Activated CD4-positive, alpha-beta T cell treated with anti-CD3 and anti-CD28 coated beads, Interleukin-2, Interleukin-4, amounts not matched to agents 100 ng/mL and 50 ng/mL, durations not matched to agents 16 hours and 8 hours (primary cell): ENCODE measurements at places on chromosomes 7 and 10.

DNA sequence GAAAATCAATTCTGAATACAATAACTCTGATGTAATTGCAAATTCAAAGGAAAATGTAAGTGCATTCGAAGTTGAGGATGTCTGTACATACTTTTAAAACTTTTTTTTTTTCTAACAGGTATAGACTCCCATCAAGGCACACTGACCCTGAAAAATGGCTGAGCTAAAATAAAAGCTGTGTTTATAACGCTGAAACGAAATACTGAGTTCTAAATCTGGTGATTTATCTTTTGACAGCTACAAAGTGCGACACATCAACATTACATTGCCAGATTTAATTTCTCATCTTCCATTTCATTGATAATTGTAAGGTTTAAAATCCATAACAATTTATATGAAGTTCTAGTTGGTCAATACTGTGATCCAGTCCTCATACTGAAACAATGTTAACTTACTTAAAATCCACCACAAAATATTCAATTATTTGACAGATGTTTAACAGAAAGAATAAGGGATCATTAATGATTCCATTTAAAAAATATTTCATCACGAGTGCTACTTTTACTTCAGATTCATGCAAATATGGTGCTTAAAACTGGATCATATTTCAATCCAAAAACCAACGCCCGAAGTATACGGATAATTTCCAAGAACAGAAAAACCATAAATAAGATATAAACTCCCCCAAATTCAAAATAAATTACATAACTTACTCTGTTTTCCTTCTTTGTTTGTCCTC is 1.4 kb downstream of the RAB11FIP2 start:
- no peak for DNase-seq

DNA sequence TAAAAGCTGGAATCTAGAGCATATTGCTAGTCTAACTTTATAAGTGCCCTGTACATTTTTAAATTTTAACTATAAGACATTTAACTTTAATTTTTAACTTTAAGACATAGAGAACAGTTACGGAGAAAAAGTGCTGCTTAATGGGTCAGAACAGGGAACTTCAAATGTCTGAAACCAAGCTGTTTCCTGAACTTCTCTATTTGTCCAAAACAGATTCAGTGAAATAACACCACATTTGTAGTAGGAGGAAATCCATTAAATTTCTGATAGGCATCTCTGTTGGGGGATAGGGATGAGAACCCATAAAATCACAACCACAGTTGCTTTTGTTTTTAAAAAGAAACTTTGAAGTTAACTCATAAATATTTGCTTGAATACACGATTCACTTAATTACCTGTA is 170.8 kb upstream of the ANK3 start:
- no peak for DNase-seq

GRCh38 chr7:73622527-73622908 is 1.8 kb downstream of the MLXIPL start:
- no peak for DNase-seq

DNA sequence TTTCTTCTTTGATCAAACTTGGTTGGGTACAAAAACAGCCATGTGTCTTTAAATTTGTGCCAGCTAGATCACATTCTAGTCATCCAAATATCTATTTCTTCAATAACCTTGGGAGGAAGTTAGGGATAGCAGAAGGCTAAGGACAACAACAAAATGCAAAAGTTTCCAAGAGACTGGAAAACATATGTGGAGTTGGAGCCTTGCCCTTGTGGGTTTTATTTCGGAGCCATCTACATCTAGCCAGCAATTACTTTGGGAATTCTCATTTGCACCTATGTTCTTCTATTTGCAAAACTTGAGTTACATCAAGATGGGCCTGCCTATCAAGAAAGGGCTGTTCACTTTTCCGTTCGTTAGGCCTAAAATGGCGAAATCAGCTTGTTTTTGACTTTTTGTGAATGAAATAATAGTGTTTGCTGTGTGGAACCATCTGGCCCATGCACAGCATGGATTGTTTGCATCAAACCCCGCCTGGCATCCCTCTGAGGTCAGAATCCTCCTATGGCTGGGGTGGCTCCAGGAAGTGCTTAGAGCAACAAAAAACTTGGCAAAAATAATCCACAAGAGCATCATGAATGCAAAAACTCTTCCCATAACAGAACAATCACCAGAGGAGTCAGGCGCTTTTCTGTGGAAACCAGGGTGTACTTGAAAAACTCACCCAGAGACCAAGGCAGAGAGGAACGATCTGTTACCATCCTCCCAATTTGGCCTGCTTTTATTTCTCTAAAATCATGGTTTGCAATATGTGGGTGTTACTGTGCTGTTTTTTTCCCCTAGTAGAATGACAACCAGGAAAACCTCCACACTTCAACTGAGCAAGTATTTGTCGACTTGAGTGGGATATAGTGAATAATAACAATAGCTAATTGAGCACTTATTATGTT is 36.2 kb upstream of the XPNPEP1 start:
- no peak for DNase-seq

DNA sequence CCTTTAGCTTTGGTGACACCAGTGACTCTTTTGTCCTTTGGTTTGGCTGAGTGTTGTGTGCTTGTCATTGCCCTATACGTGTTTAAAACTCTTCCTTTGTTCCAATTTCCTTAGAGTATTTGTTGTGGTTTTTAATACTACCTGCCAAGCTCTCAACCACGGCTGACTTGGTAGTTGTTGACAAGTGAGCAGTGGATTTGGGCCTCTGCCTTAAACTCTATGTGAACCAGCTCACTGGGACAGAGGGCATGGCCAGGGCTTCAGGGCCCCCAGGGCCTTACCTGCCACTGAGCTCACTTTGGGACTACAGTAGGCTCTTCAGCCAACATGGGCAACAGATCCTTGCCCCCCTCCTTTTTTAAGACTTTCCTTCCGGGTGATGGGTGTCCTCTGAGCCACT is 9.6 kb upstream of the DMBT1 start:
- DNase-seq = no peak

DNA sequence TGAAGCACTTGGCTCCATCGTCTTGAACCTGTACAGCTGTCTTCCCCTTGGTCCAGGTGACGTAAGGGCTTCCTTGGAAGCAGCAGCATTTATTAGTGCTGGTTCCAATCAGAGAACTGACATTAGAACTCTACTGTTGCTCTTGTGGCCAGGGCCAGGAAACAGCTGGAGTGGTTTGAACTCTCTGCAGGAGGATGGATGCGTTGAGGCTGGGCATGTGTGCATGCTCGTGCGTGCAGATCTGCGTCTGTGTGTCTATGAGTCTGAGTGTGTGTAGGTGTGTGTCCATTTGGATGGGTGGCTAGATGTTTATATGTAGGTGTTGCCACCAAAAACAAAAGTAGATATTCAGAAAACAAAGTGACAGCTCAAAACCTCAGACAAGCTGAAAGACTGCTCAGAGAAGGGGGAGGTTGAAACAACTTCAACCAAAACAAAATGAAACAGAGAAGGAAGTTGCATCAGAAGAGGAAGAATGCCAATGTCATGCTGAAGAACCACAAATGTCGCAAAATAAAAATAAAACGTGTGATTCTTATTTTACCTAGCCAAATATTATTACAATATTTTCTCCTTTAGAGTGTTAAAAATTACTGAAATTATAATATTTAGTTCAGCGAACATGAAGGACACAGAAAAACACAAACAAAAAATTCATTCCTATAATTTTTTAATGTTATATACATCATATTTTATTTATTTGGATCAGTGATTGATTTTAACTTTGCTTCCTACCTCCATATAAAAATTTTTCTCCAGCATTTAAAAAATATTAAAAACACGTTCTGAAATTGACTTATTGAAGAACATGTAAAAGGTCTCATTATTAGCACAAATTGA is 96.1 kb upstream of the MKLN1 start:
- peak; percentile 81 for DNase-seq

DNA sequence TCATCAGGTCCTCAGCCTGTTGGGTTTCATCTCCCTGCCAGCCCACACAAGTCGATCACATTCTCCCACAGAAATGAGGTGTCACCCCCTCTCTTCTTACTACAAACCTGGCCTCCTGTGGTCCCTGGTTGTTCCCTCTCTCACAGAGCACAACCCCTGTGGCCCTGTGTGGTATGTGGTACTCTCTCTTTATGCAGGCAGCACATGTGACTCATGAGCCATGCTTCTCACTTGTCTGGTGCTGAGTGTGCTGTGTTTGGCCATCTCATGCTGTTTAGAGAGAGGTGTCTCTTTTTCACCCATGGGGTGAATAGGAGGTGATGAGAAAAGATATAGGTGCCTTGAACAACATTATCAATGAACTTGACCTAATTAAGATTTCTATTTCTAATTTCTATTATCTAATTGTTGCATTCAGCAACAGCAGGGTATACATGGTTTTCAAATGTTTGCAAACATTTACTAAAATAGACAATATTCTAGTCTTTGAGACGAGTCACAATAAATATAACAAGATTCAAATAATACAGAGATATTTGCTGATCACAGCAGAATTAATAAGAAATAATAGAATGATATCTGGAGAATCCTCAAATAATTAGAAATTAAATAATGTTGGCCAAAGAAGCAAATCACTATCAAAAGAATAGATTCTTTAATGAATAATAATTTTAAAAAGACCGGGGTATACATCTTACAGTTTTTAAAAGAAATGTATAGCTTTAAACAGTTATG is 633.8 kb upstream of the IGFBP3 start:
- no peak for DNase-seq

DNA sequence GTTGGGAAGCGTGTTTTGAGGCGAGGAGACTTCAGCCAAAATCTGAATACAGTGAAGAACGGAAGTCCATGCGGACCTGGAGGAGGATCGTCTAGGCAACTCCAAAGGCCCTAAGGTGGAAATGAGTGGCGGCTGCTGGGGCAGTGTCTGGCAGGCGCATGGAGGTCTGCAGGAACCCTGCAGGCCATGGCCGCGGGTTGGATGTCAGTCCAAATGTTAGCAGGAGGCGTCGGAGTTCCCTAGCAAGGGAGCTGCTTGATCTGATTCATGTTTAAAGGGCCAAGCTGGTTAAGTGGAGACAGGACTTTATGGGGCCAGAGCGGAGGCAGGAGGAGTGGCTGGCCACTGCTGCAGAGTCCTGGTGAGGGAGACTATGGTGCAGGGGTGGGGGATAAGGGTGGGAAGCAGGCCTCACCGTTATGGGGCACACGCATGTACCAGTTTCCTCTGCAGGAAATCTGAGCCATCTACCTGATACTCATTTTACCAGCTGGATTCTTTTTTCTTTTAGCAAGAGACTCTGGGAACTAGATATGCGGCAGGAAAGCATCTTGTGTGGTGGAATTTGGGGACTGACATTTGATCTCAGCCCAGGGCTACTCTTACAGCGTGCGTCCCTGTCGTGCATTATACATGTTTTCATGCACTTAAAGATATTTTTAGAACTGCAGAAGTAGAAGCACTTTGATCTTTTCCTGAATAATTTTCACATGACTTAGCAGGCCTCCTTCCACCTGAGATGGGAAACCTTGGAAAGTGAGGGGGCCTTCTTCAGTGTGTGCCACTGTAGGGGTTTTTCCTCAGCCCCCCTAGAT is 6.6 kb upstream of the REPIN1 start:
- DNase-seq = no peak

GRCh38 chr10:110798340-110798739 is 73.4 kb upstream of the PDCD4 start:
- no peak for DNase-seq

- DNase-seq = no peak
Measured at GRCh38 chr10:99685597-99685967, 26.3 kb downstream of the ENTPD7 start.

- DNase-seq = no peak
Measured at GRCh38 chr10:71028066-71028465, 139.7 kb upstream of the PCBD1 start.

DNA sequence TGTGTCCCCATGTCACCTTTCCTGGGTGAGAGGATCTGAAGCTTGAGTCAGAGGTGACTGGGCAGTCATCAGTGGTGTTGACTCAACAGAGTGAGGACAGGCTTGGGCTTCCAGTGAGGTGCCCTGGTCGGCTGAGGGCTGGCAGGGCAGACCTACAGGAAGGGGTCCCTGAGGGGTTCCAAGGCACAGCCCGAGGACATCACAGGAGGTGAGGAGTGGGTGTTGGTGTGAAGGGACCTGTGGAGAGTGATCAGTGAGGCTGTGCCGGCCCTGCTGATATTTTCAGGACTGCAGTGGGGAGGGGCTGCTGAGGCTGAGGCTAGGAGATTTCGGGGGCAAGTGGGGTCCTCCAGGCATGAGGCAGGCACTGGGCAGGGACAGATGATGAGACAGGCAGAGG is 545.5 kb downstream of the TCERG1L start:
- no peak for DNase-seq

DNA sequence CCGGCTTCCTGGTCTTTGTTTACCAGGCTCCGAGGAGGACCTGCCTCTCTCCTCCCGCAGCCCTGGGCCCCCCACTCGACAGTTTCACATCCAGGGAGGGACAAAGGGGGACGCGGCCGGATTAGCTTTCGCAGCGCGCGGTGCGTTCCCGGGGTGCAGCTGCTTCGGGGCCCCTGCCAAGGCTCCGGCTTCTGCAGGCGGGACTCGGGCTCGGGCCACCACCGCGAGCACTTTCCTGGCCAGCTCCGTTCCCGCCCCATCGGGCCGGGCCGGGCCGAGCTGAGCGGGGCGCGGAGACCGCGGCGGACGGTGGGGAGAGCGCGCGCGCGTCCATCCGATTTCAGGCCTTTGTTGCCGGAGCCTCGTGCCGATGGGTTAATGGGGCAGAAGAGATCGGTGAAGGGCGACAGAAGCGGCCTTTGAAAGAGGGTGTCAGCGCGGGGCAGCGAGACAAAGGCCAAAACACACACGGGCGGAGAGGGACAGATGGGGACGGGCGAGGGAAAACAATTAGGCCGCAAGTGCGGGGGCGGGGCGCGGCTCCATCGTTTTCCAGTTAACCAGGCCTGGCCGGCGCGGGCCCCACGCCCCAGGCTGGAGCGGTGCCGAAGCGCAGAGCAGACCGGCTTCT is 8.5 kb upstream of the UNCX start:
- DNase-seq = no peak

- no peak for DNase-seq
Measured at GRCh38 chr10:132592790-132593383, 55.3 kb downstream of the INPP5A start.

DNA sequence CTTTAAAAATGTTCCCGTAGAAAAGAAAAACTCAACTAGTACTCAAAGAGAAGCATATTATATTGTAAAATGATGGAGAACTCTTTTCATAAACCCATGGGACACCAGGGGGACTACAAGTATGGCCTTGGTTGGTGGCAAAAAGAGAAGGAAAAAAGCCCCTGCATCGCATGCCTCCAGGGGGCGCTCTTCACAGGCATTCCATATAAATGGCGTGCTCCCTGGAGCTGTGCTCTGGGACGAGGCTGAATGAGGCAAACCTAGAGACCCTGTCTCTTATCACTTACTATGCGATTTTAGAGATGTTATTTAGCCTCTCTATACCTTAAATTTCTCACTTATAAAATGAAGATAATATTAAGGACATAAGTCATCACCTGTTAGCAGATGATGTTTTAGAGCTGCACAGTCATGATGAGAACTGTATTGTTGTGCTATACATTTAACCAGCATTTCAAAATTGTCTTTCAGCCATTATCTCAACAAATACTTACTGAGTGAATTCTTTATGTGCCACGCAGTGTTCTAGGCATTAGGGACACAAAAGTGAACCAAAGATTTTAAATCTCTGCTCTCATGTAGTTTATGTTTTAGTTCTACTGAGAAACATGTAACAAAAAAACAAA is 105.8 kb downstream of the ARHGAP21 start:
- peak; percentile 47 for DNase-seq
